ENCODE measurements at places on chromosomes 5 and 9.
A peak's percentile ranks its signal among the peaks of the same experiment; 100 is the strongest.

DNA sequence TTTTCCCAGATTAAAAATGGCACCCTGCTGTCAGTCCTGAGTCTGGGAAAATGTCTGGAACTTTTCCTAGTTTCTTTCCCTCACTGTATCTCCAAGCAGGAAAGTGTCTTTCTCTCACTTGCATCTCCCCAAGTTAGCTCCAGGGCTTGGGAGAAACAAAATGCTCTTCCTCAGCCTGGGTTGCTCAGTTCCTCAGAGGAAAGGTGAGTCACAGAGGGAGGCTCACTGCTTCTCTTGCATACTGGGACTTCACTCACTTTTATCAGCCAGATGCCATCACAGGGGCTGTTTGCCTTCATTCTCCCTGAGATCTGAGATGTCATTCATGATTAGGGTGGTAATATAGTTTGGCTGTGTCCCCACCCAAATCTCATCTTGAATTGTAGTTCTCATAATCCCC is 519.9 kb downstream of the SEMA5A start:
- DNase-seq = no peak

DNA sequence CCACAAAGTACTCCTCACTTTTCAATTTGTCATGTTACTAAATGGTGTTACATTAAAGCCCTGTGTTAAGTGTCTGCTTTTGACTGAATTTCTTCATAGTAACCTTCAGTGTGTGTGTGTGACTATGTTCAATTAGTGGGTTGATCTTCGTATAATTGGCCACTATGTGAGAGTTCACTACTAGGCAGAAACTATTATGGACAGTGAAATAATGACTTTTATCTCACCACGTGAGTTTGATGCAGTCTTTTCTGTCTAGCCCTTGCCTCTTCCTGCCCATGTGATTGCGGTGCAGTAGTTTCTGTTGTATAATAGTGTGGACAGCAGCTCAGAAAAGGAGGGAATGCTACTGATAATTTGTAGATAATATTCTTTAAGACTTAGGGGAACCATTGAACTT is 1.8 kb upstream of the MAML1 start:
- no peak for DNase-seq

GRCh38 chr9:137265496-137266161 is 10.5 kb downstream of the NELFB start:
- DNase-seq = no peak

DNA sequence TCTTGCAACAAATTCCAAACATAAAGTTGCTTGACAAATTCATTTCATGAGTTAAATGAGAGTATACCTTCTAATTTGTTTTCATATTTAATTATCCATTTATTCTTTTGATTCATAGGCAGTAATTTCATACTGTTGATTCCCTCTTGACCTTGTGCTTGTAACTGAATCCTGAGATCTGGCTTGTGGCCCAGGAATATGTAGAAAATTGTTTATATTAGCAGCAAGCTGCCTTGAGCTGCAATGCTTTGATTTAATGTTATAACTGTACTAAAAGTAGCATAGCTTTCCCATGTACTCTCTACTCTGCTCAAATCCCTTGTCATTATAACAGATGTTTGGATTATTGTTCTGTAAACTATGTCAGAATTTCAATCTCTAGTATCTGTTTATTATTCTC is 780.7 kb downstream of the NR2F1-AS1 start:
- no peak for DNase-seq

GRCh38 chr9:135359764-135360163 is 119.8 kb upstream of the PPP1R26 start:
- DNase-seq = no peak

DNA sequence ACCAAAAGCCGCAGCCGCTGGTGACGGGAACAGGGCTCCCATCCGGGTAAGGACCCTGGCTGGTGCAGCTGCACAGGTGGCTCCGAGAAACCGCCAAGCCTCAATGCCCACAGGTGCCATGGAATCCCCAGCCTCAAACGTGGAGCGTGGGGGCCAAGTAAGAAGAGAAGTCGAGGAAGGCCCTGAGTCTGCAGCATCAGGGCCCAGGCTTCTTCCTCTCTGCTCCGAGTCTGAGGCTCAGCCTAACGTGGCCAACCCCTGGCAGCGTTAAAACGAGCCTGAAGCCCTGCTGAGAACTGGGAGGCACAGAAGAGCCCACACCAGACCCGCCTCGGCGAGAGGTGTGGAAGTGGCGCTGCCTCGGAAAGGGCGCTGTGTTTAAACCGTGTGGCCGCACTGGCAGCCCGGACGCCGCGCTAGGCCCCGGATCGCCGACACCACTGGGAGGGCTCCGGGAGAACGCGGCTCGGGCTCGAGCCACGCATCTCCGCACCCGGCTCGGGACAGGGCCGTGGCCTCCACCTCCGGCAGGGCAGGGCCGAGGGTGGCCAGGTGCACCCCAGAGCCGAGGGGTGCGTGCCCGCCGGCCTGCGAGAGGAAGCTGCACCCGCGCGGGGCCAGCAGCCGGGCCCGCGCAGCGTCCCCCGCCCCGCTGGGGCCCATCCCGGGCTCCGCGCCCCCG is 730 bp downstream of the ZMYND19 start:
- no peak for DNase-seq

DNA sequence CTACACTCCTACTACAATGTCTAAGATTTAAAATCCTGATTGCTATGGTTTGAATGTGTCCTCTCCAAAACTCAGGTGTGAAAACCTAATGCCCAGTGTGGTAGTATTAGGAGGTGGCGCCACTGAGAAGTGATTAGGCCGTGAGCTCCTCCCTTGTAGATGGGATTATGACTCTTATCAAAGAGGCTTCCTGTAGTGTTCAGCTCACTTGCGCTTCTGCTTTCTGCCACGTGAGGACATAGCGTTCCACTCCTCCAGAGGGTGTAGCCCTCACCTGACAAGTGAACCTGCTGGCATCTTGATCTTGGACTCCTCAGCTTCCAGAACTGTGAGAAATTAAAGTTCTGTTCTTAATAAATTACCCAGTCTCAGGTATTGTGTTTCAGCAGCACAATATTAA is 33.0 kb upstream of the WHRN start:
- DNase-seq = peak; percentile 36

- no peak for DNase-seq
These were observed 49.4 kb upstream of the COL5A1 start for GRCh38 chr9:134592018-134592818.

GRCh38 chr5:11385251-11385900 is 518.9 kb downstream of the CTNND2 start:
- no peak for DNase-seq

DNA sequence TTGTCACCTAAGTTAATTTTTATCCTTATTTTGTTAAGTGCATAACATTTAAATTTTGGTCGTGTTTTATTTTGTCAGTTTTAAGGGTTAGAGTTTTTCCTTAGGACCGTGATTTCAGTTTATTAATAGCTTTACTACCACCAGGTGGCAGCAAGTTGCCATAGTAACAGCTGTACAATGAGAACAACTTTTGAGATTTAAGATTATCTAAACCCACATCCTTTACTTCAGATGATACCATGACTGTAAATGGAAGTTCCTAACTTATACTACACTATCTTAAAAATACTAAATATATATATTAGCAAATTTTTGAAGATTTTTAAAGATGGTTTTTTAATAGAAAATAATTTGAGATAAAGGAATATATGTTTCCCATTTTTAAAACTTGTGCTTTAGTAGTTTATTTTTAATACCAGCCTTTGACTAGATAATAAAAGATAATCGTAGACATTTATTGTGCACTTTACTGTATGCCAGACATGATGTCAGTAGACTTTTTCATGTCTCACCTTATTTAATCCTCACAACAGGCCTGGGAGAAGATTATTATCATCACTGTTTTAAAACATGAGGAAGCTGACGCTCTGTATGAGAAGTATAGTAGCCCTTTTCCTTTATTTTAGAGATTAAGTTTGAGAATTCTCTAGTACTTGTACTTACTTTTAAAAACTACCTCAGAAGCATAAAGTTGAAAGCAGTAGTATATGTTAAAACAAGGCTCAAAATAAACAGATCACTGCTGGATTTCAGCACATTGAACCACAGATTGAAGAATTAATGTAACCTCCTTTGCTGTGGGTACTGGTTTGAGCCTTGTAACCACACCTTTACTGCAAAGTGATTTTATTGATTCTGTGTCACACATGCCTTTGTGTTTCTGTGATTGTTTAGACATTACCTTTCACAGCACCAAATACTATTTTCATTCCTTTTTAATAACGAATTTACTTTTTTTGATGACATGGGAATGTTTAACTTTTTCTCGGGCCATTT is 27.5 kb downstream of the SREK1 start:
- DNase-seq = peak; percentile 41

DNA sequence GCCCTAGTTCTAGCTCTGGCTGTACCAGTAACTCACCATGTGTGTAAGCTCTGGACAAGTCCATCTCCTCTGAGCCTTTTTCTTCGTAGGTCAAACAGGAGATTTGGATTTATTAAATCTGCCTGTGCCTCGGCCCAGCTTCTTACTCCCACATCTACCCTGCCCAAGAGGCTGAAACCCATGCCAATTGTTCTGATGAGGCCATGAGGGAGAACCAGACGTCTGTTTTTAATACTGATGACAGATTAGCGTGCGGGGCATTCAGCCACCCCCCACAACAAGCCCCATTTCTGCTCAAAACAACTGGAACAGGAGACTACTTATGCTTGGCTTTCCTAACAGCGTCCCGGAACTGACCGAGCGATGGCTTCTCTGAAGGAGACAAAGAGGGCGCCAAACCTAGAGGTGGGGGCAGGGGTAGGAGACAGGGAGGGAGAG is 81.2 kb upstream of the TRIM32 start:
- DNase-seq = no peak

- DNase-seq = no peak
These were observed 23.0 kb upstream of the FOXI1 start for GRCh38 chr5:170082701-170083100.

DNA sequence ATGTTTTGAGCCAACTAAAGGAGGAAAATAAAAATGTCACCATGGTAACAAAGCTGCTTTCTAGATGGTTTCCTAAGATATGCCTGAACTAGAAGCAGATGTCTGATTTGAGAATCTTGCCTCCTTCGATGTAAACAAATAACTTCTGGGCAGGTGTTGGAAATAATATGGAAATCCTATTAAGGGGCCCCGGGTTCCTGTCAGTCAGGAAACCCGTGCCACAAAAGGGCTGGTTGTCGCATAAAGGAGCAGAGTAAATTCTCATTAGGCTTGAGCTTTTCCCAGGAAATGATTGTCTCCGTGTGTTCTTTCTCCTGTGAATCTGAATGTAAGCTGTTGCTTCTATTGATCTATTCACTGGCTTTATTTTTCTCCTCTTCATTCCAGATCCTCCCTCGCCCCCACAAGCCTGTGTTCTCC is 90.8 kb downstream of the TLE4 start:
- DNase-seq = no peak

GRCh38 chr5:81817980-81818379 is 67.1 kb upstream of the SSBP2 start:
- no peak for DNase-seq

DNA sequence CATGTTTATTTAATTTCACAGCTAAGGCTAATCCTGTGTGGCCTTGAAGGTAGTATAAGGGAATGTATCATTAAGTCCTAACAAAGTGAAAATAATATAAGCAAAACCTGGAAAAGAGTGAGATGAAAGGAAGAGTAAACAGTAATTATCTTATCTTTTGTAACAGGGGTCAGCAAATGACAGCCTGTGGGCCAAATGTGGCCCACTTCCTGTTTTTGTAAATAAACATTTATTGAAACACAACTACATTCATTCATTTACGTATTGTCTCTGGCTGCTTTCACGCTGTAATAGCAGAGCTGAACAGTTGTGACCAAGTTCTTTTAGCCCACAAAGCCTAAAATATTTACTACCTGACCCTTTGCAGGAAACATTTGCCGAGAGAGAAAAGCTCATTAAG is 78.4 kb upstream of the HTR4 start:
- DNase-seq = no peak

DNA sequence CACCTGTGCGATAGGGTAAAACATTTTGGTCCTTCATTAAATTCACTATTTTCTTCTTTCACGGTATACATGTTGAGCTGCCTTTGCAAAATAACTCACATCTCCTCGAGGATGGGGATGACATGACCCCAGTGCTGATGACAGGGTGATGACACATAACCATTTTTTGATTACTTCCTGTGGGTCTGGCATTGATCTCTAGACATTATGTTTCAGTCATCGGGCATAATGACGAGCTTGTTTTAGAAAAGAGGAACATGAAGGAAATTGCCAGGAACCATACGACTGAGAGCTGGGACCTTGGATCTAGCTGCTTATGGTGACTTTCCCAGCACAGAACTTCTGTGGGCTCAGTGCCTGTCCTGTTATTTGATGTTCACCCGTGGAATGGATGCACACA is 25.2 kb downstream of the COL5A1 start:
- no peak for DNase-seq

DNA sequence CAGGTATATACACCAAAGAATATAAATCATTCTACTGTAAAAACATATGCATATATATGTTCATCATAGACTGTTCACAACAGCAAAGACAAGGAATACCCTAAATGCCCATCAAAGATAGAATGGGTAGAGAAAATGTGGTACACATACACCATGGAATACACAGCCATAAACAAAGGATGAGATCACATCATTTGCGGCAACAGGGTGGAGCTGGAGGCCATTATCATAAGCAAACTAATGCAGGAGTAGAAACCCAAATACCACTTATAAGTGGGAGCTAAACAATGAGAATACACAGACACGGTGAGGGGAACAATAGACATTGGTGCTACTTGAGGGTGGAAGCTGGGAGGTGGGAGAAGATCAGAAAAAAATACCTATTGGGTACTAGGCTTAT is 117.6 kb downstream of the COX7C start:
- no peak for DNase-seq

GRCh38 chr5:171122372-171122771 is 186.7 kb upstream of the TLX3 start:
- no peak for DNase-seq

- no peak for DNase-seq
These were observed 258.7 kb upstream of the ARRDC3 start for GRCh38 chr5:91641730-91642350.

GRCh38 chr5:20276061-20276958 is 288.3 kb upstream of the CDH18 start:
- no peak for DNase-seq

DNA sequence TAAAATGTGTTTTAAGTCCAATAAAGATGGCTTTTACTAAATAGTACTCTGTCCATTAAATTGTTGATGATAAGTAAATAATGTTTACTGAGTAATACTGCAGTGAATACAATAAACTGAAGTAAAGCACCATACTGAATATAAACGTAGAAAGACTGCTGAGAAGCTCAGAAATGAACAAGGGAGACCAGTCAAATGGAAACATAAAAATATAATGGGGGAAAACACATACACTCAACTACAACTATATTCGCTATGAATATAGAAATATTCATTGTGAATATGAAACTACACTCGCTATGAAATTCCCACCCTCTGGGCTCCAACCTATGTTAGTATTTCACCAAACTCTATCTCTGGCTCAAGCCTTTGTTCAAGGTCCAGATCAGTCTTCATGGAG is 41.9 kb upstream of the UBQLN1 start:
- DNase-seq = no peak

DNA sequence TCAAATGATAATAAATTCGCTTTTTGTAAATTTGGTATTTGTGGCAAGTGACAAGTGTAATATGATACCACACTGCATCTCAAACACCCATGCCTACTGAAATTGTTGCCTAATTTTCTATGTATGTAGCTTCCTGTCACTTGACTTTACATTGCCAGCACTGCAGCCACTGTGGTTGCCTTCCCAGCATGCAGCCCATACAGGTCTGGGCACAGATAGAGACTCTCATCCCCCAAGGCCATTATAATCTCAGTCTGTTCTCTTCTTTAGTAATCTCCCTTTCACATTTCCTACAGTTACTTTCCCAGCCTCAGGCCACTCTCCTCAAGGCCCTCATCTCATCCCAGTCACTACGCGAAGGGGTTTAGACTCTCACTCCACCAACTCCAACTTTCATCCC is 1200.6 kb downstream of the PTPRD start:
- DNase-seq = no peak
